Psoas muscle (tissue), 8 donors: ENCODE measurements at places on chromosomes 11 and 22. TPM values are rescaled to one million over a fixed set of nuclear protein-coding genes. Genes with fewer than 3 reads are reported as not detected.
A peak's percentile ranks its signal among the peaks of the same experiment; 100 is the strongest.

GRCh38 chr11:71946144-71946571 lies 17.3 kb downstream of the RNF121 start:
- no peak for DNase-seq

DNA sequence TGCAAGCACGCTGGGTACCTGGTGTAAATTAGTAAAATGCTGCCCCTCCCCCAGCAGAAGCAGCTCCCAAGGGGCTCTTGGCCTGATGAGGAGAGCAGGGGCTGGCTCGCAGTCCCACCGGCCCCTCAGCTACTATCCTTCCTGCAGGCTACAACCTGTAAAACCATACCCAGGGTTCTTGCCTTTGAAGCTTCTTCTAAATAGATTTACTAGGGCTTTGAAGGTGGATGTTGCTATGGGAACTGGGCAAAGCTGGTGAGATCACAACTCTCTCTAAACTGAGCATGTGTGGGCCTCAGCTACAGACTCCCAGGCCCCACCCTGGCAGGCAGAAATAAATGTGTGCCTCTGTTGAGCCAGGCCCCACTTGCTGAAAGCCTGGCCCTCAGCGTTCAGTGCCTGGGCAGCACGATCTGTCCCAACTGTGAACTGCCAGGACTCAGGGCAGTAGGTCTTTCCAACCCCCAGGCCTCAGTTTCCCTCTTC lies 18.5 kb downstream of the CD5 start:
- DNase-seq = no peak

DNA sequence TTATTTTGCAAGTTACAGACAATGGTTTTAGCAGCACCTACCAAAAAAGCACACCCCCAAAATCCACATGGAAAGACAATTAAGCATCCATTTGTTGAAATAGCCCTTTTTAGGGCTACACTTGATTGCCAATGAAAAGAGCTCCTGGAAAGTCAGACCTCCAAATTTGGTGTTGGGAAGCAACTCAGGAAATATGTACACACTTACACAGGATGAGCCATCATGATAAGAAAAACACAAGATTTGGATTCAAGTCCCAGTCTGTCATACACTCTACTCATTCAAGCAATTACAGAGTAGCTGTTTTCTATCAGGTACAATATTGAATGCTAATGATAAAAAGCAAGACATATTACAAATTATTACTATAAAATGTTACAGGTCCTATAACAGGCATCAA lies 31.5 kb downstream of the FAM168A start:
- no peak for DNase-seq

- no peak for DNase-seq
Observed at GRCh38 chr11:22392561-22392960, 54.4 kb downstream of the SLC17A6 start.

DNA sequence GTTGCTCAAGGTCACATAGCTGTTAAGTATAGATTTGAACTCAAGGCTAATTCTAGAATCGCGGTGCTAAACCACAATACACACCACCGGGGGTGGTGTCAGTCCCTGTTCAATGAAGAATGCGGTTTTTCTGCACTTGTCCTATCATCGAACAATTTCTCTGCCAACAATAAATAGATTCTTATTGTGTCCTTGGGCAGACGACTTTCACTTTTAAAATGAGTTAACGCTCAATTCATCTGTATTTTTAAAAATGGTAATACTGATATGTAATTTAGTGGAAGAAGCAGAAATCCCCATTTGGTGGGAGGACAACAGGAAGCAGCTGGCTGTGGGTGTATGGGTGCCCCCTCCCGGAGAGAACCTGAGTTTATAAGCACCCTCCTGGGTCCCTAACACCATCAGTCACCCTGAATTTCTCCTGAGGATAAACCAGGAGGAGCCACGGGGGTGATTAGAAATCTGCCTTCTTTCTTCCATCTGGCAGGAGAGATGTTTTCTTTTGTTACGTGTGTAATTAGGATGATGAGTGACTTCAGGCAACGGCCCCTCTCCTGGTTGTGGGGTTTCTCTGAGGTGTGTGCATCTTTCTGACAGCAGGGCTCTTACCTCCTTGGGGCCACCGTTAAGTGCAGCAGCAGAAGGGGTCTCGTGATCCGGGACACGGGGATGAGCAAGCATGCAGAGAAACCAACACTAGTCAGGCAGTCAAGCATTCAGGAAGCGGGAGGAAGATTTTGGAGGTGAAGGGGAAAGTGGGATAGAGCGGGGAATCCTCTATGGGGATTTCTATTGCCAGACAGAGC lies 87.7 kb downstream of the GRAMD1B start:
- DNase-seq = no peak

DNA sequence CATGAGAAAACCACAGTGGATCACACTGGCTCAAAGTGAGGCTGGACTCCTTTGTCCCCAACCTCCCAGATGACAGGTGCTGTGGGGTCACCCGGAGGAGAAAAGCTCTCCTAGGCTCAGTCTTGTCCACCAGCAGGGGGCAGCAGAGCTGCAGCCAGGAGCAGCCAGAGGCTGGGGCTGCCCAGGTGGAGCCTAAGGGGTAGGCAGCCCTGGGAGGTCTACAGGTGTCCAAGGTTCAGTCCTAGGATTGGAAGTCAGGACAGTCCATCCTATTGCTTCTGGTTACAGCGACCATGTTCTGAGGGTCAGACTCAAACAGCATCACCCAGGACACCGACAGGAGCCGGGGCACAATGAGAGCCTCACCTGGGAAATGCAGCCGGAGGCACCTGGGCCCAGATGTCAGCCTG lies 77.6 kb upstream of the IGLL5 start:
- DNase-seq = peak; percentile 52

- DNase-seq = no peak
Observed at GRCh38 chr11:28366549-28367346, 258.6 kb downstream of the METTL15 start.

- DNase-seq = peak; percentile 44
Observed at GRCh38 chr11:61732705-61733104, 19.7 kb upstream of the MYRF start.

- no peak for DNase-seq
Observed at GRCh38 chr11:18455686-18456372, at the start of gene LDHAL6A. Gene LDHAL6A (plus strand): TSS chr11:18455856. CDS start chr11:18456681, 825 bp downstream.

Gene NEAT1
- total RNA-seq = 1,759 TPM

Gene ABCC8
- total RNA-seq = 1.2 TPM
